Endothelial cell (in vitro differentiated cells): ENCODE measurements at places on chromosomes 2 and 18.

DNA sequence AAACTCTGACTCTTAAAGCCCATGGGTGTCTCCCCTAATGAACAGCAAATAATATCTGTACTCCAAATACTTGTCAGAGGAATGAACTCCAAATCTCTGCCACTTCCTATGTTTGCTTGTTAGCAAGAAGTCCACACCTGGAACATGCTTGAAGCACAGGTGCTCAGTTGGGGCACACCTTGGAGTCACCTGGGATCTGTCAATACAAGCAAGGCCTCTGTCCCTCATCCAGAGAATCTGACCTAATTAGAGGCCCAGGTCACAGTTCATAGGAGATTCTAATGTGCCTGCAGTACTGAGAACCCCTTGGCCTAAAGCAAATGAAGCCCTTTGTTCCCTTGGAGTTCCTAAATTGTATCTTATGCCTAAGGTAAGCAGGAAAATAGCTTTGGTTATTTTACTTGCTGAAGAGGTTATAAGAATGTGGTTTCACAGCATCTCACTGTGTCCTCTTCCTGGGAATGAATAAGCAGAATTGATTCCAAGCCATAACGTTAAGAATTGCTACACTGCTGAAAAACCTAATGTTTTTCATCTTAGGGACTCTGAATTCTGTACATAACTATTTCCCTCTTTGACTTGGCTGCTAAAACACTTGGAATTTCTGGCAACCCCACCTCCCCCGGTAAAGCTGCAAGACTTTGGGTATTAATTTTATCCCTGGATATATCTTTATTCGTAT is 113.4 kb downstream of the PIEZO2 start:
- no peak for DNase-seq

DNA sequence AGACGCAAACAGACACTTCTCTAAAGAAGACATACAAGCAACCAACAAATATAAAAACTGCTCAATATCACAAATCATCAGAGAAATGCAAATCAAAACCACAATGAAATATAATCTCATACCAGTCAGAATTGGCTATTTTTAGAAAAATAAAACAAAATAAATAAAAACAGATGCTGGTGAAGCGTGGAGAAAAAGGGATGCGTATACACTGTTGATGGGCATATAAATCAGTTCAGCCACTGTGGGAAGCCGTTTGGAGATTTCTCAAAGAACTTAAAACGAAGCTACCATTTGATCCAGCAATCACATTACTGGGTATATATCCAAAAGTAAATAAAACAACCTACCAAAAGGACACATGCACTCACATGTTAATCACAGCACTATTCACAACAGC is 206.2 kb downstream of the HNMT start:
- no peak for DNase-seq

- DNase-seq = no peak
These were observed 16.2 kb upstream of the CXCR4 start for GRCh38 chr2:136134126-136134525.

DNA sequence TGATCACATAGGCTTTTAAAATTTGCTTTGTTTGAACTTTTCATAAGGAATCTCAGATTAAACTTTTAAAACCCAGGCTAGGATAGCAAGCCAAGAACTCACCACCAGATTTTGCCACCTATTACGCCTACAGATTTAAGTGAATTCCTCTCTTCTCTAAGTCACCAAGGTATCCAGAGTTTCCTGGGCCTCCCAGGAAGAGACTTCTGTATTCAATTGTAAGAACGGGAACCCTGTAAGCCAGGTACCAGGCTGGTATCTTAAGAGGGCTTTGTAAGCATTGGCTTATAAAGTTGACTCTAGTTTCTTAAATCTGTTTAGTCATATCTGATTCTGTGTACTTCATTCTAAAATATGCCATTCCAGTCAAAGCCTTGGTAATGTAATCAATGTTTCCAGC is 285.1 kb downstream of the MBD5 start:
- no peak for DNase-seq

- DNase-seq = no peak
These were observed 31.5 kb upstream of the REG3A start for GRCh38 chr2:79191081-79191480.

- no peak for DNase-seq
These were observed 53.9 kb upstream of the ACVR1 start for GRCh38 chr2:157929871-157930667.

DNA sequence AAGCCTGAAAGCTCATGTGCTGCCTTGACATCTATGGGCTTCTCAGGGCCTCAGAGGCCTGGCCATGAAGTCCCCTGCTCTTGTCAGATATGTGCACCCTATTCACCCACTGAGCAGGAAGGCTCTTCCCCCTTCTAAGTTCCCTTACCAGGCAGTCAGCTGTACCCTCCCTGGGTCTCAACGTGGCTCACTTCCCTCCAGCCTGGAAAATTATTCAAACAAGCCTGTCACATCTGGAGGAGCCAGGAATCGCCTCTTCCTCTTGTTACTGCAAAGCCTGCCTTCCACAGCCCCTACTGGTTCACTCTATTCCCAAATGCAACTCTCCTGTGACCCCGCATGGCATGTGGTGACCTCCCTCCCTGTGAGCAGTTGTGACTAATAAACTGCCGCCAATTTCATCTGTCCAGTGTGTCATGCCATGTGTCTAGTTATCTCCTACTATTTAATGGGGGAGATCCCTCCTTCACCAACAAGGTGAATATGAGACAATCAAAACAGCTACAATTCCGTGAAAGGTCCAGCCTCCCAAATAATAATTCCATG is 8.4 kb upstream of the SERPINB8 start:
- DNase-seq = no peak

- DNase-seq = peak; percentile 85
These were observed at the start of gene KIDINS220 for GRCh38 chr2:8836971-8837794. KIDINS220 (minus strand) TSS chr2:8837613; CDS start chr2:8827093, 10,520 bp downstream.

DNA sequence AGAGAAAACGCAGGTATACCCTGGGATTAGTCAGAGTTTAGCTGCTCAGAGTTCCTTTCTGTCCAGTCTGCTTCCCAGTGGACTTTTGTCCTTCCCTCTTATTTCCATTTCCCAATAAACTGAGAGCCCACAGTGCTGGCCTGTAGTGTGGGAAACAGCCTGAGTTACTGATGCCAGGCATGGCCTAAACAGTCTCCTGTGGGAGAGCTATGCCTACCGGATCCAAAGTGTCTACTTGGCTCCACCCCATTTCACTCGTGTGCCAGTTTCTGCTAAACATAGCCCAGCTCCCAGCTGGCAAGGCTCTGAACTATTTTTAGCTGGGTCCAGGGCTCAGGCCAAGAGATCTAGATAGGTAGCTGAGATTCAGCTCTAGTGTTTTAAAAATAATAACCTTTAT is 15.6 kb upstream of the PPP1CB start:
- no peak for DNase-seq

GRCh38 chr2:107932979-107933378 is 53.3 kb upstream of the SLC5A7 start:
- DNase-seq = no peak

DNA sequence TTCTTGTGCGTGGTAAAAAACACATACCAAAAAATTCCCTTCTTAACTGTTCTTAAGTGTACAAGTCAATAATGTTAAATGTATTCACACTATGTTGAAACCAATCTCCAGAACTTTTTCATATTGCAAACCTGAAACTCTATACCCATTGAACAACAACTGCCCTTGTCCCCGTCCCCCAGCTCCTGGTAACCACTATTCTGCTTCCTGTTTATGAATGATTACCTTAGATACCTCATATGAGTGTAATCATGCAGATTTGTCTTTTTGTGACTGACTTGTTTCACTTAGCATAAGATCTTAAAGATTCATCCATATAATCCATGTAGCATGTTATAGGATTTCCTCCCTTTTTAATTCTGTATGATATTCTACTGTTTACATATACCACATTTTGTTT is 59.9 kb downstream of the NAT8 start:
- no peak for DNase-seq

DNA sequence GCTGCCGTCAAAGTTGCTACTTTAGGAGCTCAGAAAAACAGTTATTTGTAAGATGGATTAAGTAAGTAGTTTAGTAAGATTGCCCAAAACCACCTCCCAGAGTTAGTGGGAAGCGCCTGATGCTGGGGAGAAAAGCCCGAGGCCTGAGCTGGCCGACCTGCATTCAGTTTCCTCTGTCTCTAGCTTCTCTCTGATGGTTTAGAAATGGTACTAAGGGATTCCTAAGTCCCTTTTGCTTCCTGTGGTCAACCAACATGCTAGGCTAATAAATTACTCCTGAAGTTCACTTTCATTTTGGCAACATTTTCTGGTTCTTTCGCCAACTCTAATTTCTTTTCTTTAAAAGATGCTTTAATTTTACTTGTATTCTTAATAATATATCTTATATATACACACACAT is 60.1 kb downstream of the ASAP2 start:
- DNase-seq = no peak

DNA sequence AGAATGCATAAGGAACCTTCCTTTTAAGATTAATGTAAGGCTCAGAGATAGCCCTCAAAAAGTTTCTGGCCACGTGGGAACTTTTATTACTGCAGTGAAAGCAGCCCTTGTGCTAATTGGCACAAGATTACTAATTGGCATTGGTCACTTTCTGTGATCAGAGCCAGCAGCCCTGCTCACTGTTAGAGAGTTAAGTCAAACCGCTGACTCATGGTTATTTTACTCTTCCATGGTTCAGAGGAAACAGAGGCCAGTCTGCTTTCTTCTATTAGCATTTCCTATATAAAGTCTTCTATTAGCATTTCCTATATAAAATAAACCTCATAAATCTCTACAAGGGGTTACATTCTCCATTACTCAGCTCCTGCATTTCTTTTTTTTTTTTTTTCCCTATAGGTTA is 1.5 kb upstream of the SLC35G4 start:
- DNase-seq = no peak

- DNase-seq = no peak
These were observed 439.6 kb upstream of the REG3G start for GRCh38 chr2:78585871-78586270.

DNA sequence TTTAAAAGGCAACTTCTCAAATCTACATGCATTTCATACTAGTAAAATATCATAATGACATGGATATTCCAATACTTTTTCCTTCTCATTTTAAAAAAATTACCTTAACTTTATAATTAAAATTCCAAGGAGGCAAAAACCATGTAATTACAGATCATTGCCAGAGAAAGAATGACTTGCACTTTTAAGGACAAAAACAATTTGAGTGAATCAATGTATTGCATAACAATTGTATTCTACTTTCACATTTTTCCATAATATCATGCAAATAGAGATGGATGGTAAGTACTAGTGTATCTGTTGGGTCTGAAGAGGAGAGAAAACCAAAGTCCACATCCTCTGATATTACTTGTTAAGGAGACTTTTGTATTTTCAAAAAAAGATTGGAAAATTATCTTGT is 89.5 kb upstream of the NCK2 start:
- no peak for DNase-seq

DNA sequence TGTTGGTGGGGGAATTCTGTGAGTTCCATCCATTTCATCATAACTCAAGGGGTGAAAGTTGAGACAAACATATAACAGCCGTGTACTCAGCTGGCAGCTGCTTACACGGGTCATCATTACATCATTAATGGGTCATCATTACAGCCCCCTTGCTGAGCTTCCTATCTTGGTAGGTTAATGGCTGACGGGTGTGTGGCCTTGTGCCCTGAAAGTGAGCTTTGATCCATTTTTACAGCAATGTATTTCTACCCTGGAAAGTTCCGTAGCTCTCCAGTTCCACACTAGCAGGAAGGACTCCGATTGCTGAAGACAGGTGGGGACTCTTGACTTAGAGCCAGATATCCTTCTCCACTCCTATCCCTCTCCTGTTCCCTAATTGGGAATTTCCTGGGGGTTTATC is 105.2 kb upstream of the DLX2 start:
- no peak for DNase-seq

GRCh38 chr2:107002735-107003134 is 116.8 kb upstream of the ST6GAL2 start:
- no peak for DNase-seq

DNA sequence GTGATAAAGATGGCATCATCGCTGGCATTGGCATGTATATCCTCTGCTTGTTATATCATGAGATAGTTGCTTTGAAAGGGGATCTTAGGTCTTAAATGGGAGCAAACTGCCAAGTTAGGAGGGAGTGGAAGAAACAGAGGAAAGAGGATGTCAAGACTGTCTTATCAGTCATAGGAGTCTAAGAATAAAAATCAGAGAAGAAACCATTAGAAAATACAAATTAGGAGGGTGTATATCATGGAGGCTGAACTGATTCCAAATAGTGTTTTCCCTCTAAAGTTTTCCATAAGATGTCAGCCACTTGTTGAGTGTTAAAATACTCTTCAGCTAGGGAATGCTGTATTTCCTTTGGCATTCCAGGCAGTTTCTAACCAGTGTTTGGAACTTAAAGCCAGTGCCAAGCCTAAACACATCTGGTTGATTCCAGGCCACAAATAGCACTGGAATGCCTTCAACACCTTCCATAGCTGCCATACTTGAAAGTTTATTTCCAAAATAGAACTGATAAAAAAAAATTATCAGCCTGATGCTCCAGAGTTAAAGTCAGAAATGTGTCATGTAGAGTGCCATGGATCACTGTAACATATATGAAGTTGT is 129.4 kb downstream of the ZEB2 start:
- DNase-seq = no peak

GRCh38 chr2:231611273-231612108 is 18.8 kb downstream of the TEX44 start:
- DNase-seq = peak; percentile 46

DNA sequence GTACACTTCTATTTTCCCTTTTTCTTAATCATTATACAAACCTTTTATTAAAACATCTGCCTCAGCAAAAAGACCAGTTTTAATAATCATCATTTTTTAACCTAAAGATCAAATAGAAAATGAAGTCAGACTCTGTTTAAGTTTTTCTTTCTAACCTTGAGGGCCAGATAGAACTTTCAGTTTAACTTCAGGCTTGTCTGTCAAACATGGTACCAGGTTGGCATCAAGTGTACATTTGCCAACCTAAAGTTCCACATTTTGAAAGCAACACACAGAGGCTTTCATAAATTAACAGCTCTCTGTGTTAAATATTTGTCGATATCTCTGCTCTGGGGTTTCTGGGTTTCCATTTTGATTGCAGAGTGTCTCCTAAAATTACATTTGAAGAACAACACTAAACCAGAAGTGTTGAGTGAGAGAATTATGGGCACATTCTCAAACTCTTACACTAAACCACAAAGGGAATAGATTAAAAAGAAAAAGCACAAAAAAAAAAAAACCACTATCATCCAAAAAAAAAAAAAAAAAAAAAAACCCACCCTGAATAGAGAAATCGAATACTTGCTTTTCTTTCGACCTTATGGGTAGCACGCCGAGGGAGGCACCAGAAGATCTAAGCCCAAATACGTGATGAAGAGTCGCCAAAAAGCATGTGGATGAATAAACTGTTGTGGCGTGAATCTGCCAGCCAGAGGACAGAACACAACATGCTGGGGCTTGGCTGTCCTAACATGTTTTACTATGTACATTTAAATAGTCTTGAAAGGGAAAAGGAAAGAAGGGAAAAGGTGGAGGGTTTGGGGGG is 166.2 kb downstream of the TCF4 start:
- DNase-seq = no peak

DNA sequence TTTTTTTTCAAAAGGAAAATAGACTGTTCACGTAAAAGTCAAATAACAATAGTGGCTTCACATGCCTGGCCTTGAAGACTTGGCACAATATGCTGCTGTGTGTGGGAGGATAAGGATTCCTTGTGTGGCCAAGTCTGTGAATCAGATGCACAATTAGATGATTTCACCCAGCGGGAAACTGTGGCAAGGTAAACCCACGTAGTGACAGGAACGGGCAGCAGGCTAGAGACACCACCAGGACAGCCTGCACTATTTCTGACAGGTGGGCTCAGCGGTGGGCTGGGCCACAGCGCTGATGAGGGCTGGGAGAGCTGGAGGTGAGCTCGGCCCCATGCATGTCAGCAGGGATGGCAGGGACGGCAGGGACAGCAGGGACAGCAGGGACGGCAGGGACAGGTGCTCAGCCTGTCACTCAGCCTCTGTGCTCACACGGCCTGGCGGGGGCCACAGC is 21.6 kb downstream of the SNORC start:
- no peak for DNase-seq
